Tibial nerve (tissue), 4 donors: ENCODE measurements at places on chromosomes 4 and X. TPM values are rescaled to one million over a fixed set of nuclear protein-coding genes. Genes with fewer than 3 reads are reported as not detected.
A peak's percentile ranks its signal among the peaks of the same experiment; 100 is the strongest.

DNA sequence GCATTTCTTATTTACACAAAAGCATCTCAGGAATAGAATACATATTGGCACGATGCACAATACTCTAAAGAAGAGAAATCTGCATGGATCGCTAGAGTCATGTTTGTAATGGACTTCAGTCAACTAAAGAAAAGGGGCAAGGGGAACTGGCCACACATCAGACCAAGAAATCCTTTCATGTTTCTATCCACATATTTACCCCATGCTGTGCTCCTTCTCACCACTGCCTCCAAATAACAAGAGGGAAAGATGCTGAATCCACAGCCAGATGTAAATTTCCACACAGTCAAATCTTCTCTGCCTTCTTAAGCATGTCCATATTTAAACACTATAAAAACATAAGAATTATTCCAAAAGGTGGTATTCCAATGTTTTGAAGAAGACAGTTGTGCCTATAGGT is 67.6 kb downstream of the COX18 start:
- no peak for DNase-seq

DNA sequence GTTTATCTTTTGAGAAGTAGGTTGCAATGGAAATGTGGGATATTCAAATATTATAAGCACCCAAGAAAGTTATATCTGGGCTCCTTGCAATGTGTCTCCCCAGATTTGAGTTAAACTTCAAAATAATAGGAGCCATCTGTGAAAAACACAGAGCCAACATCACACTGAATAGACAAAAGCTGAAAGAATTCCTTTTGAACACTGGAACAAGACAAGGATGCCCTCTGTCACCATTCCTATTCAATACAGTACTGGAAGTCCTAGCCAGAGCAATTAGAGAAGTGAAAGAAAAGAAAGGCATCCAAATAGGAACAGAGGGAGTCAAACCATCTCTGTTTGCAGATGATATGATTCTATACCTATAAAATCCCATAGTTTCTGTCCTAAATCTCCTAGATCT is 114.3 kb upstream of the IL1RAPL1 start:
- no peak for DNase-seq

GRCh38 chrX:77960567-77960966 is 8.9 kb downstream of the PGAM4 start:
- DNase-seq, result no peak

ZBTB33 gene
- 9.8 TPM for total RNA-seq

- no peak for DNase-seq
Observed at GRCh38 chr4:71538528-71538927, 199.7 kb downstream of the SLC4A4 start.

- DNase-seq, result no peak
Observed at GRCh38 chr4:78937837-78938236, 1.4 kb downstream of the PAQR3 start.

- no peak for DNase-seq
Observed at GRCh38 chrX:17758382-17758781, 21.1 kb downstream of the SCML1 start.

GRCh38 chr4:101556842-101557241 is 209.5 kb upstream of the PPP3CA start:
- no peak for DNase-seq

DNA sequence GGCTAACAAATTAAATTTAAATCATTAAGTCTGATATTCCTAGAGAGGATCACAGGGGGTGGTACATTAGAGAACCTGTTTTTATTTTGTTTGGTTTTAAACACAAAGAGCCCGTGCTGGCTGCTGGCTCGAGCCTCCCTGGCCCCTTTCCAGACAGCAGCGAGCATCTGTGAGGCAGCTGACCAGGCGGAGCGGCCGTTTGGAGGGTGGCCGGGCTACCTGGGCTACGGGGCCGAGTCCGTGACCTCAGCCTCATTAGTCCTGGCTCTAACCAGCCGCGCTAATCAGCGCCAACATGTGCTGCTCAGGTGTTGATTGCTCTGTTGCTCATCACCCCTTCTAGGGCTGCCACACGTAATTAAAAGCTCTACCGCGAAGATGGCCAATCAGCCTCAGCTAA is 35.3 kb downstream of the DCTD start:
- peak; percentile 26 for DNase-seq

DNA sequence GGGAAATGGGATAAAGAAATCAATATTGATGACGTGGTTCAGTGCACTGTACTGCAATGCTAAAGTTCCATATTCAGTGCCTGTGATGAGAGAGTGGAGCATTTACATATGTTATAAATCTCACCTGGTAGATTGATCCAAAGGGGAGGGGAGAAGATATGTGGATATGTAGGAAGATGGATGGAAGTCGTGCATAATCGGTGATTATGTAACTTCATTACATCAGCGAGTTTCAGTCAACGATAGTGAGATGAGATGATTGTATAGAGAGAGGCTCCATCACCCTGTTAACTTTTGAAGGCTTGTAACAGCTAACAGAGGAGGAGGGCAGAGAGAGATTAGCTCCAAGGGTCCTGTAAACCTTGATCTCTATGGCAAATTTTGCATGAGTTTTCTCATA is 1.8 kb downstream of the IL1RAPL1 start:
- no peak for DNase-seq

- no peak for DNase-seq
Observed at GRCh38 chr4:154485127-154485773, 6.3 kb downstream of the DCHS2 start.

SPANXB1 gene
- not detected for total RNA-seq
